ENCODE measurements at places on chromosomes 6 and 20.

DNA sequence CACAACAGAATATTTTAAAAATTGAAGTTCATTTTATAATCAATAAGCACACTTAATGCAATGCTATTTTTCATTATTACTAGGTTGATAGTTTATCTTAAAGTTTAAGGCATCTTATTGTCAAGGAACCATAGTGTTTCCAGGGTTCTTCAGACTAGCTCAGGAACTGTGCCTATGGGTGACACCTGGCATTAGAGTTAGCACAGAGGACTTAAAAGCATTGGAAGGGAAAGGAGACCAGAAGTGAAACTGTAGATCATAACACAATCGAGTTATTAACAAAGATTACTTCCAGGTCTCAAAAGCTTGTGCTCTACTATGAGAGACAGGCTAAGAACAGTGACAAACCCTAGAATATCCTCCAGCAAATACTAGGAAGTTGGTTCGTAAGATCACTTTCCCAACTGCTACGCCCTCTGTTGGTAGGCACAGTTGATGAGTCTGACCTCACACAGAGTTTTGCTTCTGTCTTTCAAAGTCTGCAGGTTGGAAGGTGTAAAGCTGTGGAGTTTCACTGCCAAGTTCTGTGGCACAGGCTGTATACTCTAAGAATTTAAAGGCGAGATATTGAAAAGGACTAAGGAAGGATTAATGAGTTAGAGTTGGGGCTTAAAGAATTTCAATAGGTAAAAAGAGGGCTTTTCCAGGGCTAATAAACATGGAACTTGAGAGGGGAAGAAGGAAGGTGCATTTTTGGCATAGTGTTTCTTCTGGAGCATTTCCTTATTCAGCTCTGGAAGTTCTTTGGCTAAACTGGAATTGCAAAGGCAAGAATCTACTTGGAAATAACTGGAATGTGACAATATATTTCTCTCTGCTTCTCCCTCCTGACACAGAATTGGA, 531.3 kb upstream of the JAG1 start:
- DNase-seq: peak; percentile 45

GRCh38 chr6:26016245-26016962, 53.8 kb downstream of the TRIM38 start:
- DNase-seq: no peak

DNA sequence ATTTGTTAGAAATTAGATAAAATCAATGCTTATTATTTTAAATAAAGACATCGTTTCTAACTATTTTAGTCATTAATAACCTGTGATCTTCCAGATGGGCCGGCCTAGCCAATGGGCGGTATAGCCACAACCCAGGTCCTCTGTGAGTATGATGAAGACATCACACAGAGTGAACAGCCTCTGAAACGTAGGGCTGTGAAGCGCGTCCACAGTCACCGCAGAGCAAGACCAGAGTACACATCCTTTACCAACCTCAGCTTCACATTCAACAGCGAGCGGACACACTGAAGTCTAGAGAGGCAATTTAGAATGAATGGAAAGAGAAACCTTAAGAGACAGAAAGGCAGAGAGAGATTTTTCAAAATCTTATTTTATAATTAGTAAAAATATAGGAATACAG, 125.0 kb upstream of the RPS6KA2 start:
- DNase-seq: no peak

DNA sequence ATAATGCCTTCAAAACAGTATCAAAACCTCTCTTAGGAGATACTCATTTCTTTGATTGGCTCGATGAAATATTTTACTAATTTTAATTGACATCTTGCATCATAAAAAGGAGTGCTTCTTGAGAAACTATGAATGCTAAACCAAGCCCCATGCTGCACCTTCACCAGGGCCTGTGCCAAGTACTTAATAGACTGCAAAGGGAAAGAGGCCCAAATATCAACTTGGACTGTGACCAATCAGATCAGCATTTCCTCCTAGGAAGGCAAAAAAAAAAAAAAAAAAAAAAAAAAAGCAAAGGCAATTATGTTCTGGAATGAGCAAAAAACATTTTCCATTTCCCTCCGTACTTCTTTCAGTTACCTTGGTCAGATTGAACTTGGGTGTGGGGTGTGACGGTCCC, 253.0 kb upstream of the SOX4 start:
- no peak for DNase-seq

DNA sequence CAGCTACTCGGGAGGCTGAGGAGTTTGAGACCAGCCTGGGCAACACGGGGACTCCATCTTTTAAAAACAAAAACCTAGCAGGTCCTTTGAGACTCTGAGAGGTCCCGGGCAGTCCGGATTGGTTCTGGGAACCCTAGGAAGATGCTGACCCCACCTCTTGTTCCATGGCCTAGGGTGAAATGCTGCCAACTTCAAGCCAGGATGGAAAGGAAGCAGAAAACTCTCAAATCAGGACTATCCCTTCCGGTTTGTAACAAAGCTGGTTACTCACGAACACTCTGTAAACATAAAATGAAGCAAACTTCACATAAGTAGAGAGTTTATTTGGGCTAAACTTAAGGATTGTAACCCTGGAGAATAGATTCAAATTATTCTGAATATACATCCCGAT, 28.0 kb downstream of the CAPN11 start:
- DNase-seq: no peak

DNA sequence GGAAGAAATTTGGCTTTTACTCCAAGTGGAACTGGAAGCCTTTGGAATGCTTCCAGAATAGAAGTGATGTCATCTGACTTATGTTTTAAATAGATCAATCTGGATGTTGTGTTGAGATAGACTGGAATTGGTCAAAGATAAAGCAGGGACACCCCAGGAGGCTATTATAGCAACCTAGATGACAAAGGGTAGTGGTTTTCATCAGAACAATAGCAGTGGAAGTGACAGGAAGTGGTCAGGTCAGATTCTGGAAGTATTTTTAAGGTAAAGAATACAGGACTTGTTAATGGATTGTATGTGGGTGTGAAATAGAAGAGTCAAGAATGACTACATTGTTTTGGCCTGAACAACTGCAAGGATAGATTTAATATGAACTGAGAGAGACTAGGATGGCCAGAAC, 191.4 kb downstream of the ADGRB3 start:
- DNase-seq: no peak

GRCh38 chr20:48919882-48920526, 1.5 kb upstream of the ARFGEF2 start:
- DNase-seq: no peak

DNA sequence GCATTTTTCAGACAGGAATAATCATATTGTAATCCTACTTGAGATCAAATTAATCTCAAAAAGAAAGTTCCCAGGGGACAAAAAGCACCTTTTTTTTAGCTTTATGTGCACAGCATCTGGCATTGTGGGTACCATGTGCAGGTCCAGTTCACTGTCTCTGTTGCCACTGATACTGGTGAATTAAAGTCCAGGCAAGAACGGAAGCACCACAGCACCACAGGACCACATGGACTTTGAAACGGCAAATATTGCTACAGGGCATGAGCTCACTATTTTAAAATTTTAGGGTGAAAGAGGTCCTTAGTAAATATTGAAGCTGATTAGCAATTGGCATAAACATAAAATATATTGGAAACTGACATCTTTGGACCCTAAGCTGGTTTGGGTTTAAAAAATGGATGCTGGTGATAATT, 709.0 kb downstream of the EPM2A start:
- DNase-seq: no peak

GRCh38 chr6:158593670-158594069, 33.8 kb downstream of the TMEM181 start:
- no peak for DNase-seq

DNA sequence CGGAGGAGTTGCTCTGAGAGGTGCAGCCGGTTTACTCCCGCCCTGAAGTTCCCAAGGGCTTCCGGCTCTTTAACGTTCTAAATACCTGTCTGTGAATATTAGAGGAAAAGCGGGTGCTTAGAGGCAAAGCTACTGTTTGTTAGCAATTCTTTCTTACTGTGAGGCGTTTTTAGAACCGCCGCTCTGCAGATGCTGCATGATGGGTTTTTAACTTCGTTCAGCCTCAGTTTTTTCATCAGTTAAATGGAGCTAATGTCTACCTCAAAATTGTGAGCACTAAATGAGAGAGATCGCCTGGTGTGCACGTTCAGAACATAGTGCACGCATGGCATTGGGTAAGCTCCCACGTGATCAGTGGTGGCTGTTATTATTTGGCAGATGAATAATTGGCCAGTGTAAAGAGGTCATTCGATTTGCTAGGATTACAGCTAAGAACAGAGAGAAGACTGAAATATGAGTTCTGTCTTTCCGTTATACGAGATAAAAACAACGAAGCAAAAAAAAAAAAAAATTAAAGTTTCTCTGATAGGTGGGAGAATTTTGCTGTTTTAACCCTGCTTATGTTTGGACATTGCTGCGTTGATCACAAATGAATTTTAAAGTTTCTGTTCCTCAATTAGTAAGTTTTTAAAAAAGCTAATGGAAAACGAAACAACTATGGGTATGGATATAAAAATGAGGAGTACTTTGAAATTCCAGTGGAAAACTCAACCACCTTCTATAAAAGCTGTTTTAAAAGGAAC, 660 bp upstream of the TFB1M start:
- peak; percentile 36 for DNase-seq

DNA sequence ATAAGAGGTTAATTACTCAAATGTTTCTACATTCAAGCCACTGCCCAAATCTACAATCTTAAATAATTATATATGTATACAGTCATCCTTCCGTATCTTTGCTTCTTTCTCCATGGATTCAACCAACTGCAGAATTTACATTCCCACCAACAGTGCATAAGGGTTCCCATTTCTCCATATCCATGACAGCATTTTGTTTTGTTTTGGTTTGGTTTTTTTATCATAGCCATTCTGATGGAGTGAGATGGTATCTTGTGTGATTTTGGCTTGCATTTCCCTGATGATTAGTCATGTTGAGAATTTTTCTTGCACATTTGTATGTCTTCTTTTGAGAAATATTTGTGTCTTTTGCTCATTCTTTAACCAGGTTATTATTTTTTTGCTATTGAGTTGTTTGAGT, 198.5 kb downstream of the C6orf118 start:
- DNase-seq: no peak

DNA sequence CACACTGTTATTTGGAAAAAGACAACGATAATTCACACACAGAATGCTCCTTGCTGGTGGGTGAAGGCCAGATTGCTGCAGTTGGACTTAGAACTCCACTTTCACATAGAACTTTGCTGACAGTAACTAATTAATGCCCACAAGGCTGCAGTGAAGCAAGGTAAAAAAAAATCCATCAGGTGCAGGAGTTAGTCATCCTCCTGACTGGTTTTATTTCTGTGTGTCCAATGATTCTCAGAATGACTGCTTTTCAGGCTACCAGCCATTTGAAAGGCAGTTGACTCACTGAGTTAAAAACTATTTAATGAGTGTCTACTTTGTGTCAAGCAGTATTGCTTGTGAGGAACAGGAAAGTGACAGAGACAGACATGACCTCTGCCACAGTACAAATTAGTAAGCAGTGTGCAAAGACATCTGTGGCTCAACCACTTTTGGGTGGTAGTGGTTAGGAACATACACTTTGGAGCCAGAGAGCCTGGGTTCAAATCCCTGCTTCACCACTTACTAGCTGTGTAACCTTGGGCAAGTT, 41.9 kb downstream of the ELOVL5 start:
- no peak for DNase-seq

- no peak for DNase-seq
These were observed 10.5 kb upstream of the TOP1 start for GRCh38 chr20:41018153-41018552.

DNA sequence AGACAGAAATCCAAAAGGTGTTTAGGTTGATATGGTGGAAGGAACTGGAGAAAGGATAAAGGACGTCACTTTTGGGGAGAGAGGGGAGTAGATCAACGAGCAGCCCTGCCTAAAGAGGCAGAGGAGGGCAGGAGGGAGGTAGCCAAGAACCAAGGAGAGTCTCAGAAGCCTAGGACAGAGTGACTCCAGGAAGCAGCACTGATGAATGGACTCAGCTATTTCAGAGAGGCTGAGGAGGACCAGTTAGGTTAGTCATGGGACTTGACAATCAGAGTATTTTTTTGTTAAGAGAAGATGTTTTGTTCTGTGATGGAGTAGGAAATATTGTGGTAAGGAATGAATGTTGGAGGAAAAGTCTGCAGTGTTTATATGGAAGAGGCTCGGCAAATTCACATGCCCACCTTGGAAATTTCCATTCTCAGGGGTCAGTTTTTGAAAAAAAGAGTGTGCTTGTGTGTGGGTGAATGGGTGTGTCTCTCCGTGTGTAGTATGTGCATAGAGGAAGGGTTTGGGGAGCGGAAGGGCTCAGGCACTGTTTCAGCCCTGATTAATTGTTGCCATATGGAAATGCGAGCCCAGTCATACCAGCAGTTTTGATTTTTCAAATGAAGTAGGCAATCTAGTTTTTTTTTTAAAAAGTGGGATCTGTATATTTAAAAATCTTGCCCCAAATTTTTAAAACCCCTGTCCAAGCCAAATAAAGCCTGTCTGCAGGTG, 303.6 kb downstream of the SAMD5 start:
- no peak for DNase-seq

DNA sequence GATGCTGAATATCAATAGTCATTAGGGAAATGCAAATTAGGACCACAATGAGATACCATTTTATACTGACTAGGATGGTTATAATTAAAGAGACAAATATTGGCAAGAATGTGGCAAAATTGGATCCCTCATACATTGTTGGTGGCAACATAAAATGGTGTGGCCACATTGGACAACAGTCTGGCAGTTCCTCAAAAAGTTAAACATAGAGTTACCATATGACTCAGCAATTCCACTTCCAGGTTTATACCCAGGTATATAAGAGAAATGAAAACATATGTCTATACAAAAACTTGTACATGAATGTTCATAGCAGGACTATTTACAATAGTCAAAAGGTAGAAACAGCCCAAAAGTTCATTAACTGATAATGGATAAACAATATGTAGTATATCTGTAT, 2.0 kb upstream of the CRIP3 start:
- no peak for DNase-seq

- DNase-seq: no peak
These were observed 154.5 kb upstream of the ZNF217 start for GRCh38 chr20:53748176-53748575.

GRCh38 chr20:40540166-40540565, 148.9 kb downstream of the MAFB start:
- no peak for DNase-seq

DNA sequence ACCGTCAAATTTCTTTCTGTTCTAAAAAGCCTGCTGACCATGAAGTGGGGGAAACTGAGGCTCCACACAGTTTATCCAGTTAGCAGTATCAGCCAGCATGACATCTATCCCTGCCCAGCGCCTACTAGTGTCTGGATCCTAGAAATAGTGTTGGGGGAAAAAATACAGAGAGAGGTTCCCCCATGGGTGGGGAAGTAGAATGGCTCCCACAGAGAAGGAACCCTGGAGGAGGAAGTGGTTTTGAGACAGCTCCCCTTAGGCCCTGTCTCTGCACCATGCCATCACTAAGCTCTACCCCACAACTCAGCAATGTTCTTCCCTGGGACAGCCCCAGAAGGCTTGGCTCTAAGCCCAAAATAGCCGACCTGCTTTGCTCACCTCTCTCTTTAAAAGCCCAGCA, 153.4 kb downstream of the MBOAT1 start:
- no peak for DNase-seq

GRCh38 chr6:149031859-149032598, 285.2 kb downstream of the UST start:
- peak; percentile 84 for DNase-seq

- DNase-seq: no peak
These were observed 25.4 kb downstream of the SPATA2 start for GRCh38 chr20:49889935-49890333.

All from astrocyte of the cerebellum (primary cell).